Left cardiac atrium (tissue), 4 donors: ENCODE measurements at places on chromosomes 2 and 18. TPM values are rescaled to one million over a fixed set of nuclear protein-coding genes. Genes with fewer than 3 reads are reported as not detected.

Gene ZNF512
- total RNA-seq, result 20.0 TPM

Gene PROKR1
- not detected for total RNA-seq

Gene DSG4
- total RNA-seq, result not detected

Gene ZBTB7C
- total RNA-seq, result 5.6 TPM

Gene UGT1A8
- not detected for total RNA-seq

Gene STEAP3
- total RNA-seq, result 11.2 TPM

Gene MROH2A
- total RNA-seq, result not detected

Gene SP110
- total RNA-seq, result 15.1 TPM

Gene PRKAG3
- total RNA-seq, result 0.18 TPM

Gene PIEZO2
- total RNA-seq, result 1.7 TPM

Gene SIGLEC15
- 0.18 TPM for total RNA-seq

Gene ATAD2B
- total RNA-seq, result 6.5 TPM

Gene RBM45
- 5.6 TPM for total RNA-seq

Gene TNP1
- not detected for total RNA-seq

Gene BUB1
- 1.6 TPM for total RNA-seq

Gene NCKAP5
- 6.2 TPM for total RNA-seq

GRCh38 chr2:212694398-212694797, 155.8 kb upstream of the ERBB4 start:
- no peak for DNase-seq

DNA sequence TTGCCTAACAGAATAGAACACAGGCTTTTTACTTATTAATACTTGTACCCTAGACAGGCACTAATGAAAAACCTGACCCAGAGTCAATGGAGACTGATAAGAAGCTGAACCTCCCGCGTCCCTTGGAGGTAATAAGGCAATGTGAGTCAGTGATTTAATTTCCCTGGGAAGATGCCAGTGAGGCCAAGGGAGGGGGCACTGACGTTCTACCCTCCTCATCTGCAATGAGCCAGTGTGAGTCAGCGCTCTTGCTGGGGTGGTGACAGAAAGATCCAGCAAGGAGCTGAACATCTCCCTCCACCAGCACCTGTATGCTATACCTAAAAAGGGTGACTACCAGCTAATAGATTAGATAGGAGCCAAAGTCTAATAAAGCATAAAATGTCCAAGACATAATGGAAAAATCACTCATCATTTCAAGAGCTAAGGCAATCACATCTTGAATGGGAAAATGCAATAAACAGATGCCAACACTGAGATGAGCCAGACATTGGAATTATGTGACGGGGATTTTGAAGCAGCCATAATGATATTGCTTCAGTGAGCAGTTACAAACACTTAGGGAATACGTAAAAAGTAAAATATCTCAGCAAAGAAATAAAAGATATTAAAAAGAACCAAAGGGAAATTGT, 116.9 kb downstream of the TPGS2 start:
- DNase-seq, result peak; percentile 73

- no peak for DNase-seq
These were observed 59.2 kb downstream of the CCDC141 start for GRCh38 chr2:178990533-178991241.

DNA sequence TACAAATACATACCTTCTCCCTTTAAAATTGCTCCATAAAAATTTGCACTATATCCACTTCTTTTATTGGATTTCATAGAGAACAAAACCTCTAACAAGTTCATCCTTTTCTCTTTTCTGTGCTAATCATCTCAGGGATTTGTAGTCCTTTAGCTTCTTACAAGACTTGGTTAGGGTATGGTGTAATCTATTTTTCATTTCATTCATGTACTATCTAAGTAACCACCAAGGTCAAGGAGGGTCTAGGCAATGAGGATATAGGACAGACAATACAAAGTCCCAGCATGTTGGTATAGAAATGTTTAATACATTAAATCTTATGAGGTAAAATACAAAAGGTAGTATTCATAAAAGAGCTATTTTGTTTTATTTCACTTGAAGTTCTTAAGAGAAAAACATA, 17.5 kb downstream of the C2orf69 start:
- DNase-seq, result no peak

GRCh38 chr2:216596236-216596979, 36.8 kb upstream of the IGFBP2 start:
- no peak for DNase-seq

GRCh38 chr2:207279520-207279919, 113.8 kb upstream of the KLF7 start:
- DNase-seq, result no peak

GRCh38 chr2:30716123-30716900, 90.9 kb downstream of the CAPN13 start:
- DNase-seq, result no peak

DNA sequence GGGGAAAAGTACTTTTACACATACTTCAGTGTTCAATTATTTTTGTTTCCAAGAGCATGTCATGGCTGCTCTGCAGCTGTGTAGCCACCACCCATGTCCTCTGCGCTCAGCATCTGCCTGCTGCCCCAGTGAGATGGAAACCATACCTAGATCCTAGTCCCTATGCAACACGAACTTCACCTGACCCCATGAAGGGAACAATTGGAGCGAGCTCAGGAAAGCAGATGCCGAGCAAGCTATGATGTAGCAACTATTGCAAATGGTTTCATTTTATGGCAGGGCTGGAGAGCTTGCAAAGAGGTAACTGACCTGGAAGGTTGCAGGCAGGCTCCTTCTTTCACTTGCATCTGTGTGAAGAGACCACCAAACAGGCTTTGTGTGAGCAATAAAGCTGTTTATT, 1.3 kb upstream of the CCDC141 start:
- DNase-seq, result no peak

GRCh38 chr2:1804865-1805264, 60.5 kb upstream of the PXDN start:
- DNase-seq, result no peak

GRCh38 chr2:233100192-233100998, 40.3 kb downstream of the INPP5D start:
- DNase-seq, result no peak

DNA sequence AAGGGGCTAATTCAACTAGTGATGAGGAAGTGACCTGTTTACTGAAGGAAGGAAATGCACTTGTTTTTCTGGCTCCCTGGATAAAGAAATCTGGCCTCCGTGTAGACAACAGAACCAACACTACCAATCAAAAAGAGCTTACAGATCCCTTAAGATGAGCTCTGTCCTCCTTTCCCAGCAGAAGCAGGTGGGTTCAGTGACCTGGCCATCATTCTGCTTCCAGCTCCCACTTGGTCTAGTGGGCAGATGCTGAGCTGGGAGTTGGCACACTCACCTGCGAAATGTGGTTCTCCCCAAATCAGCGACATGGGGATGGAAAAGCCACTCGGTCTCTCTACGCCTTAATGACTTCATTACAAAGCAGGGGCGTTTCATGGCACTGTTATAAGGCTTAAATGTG, 132.6 kb downstream of the AFF3 start:
- DNase-seq, result no peak

DNA sequence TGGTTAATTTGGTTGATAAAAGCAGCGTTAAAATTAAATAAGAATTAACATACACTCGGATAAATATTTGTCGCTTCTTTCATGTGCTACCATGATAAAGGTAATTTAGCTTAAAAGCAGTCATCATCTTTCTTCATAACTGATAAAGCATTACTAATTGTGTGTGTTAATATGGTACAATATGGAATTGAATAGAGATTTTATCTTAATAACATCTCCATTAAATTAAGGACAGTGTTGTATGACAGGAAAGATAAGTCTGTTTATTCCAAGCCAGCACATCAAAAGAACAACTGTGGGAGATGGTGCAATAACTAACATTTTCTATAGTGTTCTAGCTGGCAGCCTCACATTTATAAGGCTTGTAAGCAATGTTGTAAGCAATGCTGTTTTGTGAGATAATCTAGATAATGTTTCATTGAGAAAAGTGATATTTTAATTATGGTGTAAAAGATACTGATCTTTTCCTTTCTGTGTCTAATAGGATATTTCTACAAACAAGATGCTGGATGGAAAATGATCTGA, 64.4 kb upstream of the AFF3 start:
- DNase-seq, result no peak

- DNase-seq, result no peak
These were observed 248.0 kb downstream of the IKZF2 start for GRCh38 chr2:212903413-212903812.

GRCh38 chr18:61748004-61748403, 144.8 kb downstream of the RNF152 start:
- DNase-seq, result no peak

GRCh38 chr2:224984637-224985036, 57.6 kb downstream of the DOCK10 start:
- no peak for DNase-seq

DNA sequence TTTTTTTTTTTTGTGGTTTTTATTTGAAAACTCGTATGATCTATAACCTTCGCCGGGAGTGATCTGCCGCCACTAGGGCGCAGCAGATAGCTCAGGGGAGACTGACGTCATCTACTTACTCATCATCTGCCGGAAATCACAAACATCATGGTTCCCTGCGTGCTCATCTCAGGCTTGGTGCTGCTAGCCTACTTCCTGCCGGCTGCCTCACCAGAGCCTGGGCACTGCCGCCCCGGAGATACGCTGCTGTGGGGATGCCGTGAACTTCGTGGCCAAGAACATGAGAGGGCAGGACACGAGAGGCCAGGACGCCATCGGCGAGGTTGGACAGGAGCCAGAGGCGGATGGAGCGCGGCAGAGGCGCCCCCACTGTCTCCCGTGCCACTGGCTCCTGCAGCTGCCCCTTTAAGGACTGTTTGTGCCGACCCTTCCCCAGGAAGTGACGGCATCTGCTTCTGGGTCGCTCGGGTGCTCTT, 68.8 kb downstream of the DOK6 start:
- DNase-seq, result no peak

DNA sequence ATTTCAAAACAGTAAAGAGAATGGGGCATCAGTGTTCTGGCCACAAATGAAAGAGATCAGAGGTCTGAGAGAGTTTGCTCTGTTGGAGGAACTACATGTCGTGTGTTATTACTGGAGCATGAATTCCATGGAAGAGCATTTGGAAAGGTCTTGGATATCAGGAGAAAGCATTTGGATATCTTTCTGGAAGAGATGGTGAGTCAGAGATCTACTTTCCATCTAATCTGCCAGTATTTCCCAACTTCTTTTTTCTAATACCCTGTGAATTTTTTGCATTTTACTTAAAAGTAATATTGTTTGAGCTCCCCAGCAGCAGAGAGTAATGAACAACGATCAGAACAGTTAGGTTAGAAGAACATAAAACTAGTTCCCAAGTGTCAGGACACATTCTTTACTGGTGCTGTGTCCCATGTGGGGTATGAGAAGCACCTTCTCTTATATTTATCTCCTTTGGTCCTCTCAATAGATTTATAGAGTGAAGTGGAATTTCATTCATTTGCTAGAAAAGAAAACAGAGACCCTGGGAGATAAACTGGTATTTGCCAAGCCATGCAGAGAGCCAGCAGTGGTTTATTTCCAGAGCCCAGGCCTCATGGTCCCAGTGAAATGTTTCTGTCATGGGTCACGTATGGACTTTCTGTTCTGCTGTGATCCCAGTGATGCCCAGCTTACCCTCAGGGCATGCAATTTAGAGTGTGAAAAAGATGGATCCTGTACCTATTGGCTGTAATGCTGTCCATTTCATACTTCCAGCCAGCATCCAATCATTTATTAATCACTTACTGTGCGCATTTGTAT, 130.8 kb upstream of the NT5C1B start:
- DNase-seq, result no peak

DNA sequence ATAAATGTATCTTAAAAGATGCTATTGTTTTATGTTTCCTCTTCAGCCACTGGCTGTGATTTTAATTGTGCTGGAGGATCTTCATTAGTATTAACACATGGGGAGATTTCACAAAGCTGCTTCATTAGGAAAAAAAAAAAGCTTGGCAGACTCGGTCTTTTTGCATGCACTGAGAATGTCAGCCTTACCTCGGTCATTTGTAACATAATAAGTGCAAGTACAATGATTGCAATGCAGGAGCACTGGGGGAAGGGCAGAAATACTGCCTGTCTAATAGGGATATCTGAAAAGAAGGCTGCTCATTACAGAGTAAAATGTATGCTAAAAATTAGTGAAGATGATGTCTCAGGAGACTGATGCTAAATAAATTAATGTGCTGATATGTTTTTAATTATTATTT, 1.3 kb upstream of the BAZ2B start:
- no peak for DNase-seq

GRCh38 chr2:23200068-23200786, 184.8 kb upstream of the KLHL29 start:
- no peak for DNase-seq

GRCh38 chr2:29024882-29025430, 43.9 kb downstream of the TOGARAM2 start:
- DNase-seq, result no peak

GRCh38 chr2:40367032-40367431, 84.9 kb downstream of the SLC8A1 start:
- no peak for DNase-seq

DNA sequence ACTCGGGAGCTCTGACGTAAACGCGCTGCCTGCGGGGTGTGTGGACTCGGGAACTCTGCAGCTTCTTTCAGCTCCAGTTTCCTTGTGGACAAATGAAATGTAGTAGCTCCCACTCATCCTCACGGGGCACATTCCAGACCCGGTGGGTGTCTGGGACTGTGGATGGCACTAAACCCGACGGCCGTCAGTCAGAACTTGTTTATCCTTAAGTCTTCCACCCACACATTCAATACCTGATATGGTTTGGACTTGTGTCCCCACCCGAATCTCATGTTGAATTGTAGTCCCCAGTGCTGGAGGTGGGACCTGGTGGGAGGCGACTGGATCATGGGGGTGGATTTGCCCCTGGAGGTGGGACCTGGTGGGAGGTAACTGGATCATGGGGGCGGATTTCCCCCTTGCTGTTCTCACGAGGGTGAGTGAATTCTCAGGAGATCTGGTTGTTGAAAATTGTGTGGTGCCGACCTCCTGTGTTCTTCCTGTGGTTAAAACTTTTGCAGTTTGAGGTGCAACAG, 81.2 kb upstream of the SNTG2 start:
- no peak for DNase-seq
